Muscle of leg (tissue), 16 donors: ENCODE measurements at places on chromosomes 2 and 18.

DNA sequence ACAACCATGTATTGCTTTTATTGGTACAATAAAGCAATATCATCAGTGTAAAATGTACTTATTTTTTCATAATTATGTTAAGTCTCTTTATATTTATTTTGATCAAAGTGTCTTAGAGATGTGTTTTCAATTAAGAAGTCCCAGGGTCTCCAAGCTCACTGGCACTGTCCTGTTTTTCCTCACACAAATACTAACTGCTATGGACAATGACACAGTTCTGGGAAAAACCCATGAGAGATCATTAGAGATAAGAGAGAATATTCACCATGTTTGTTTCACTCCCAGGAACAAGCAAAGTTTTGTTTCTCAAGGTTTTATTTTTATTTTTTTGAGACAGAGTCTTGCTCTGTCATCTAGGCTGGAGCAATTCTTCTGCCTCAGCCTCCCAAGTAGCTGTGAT is 38.7 kb downstream of the E2F6 start:
- no peak for DNase-seq

- DNase-seq, result no peak
Observed at GRCh38 chr2:132789066-132789465, 119.1 kb upstream of the LYPD1 start.

GRCh38 chr18:25592804-25593360 is 240.9 kb upstream of the ZNF521 start:
- DNase-seq, result no peak

- no peak for DNase-seq
Observed at GRCh38 chr2:238894950-238895298, 47.0 kb downstream of the TWIST2 start.

DNA sequence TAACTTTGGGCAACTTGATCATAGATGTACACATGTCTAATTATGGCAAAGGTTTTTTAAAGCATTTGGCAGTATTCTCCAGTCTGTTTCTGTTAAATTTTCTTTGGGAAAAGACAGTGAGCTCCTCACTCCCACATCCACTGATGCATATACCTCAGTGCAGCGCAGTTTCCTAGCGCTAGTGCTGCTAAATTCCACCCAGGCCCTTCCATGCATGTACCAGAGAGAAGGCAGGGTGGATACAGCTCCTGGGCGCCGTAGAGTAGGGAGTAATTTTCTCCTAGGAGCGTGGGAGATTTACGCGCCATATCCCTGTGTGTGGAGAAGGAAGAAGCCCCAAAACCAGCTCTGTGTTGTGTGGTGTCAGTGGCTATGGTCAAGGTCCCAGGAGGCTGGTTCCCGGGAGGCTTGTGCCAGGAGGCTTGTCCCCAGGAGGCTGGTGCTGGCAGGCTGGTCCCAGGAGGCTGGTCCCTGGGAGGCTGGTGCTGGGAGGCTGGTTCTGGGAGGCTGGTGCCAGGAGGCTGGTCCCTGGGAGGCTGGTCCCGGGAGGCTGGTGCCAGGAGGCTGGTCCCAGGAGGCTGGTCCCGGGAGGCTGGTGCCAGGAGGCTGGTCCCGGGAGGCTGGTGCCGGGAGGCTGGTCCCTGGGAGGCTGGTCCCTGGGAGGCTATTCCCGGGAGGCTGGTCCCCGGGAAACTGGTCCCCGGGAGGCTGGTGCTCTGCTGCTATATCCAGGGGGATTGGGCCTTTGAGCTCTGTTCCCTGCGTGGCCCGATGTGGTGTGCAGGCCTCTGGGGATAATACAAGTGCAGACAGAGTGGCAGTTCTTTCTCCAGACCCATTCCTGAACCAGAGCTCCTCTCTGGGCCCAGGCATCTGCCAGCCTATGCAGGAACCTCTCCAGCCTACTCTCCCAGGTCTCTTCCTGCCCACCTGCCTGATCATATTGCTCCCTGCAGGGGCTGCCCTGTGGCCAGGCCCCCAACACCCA is 161.2 kb downstream of the SEPTIN10 start:
- no peak for DNase-seq

DNA sequence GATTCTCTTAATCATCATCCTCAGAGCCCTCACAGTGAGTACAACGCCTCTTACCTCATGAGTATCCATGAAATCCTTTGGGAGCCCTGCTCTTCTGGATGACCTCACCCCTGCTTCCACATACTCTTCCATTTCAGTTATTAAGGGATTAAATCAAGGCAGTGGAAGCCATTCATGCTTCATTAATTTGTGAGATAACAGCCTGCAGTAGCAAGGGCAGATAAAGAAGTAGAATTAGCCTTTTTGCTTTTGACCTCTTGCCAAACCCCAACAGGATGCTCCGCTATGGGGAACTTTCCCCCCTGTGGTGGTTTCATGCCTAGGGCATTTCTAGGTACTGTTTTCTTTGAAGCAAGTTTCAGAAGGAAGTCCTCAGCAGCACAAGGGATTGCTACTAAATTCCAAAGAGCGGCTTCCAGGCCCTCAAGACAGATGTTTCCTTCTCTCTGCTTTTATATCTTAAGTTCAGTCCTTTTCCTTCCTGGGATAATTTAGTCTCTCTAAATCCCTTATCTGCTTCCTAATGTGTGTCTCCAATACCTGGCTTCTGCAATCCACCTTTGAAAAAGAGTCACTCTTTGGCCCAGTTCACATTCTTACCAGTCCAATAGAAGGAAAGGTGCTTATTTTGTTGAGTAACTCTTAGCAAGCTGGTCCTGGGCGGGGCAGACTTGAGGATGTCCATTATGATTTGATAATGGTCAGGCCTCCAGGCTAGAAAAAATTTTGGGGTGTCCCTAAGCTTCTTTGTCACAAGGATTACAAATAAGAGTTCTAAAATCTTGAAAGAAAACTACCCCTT is 76.9 kb downstream of the MYO1B start:
- peak; percentile 67 for DNase-seq

DNA sequence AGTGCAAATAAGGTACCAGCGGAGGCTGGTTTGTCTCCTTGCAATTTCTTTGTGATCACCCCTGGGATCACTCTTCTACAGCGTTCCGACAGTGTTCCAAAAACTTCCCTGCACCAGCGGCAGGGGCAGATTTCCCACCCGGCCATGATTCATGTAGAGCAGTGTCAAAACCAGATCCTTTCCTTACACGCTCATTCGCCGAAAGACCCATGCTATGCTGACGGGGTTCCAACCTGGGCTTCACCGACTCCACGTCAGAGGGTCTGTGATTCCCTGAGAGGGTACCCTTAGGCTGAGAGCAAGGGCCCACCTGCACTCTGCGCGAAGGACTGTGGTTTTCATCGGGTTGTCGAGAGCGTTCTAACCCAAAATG is 423 bp upstream of the TTC27 start:
- peak; percentile 68 for DNase-seq

- DNase-seq, result peak; percentile 90
Observed at GRCh38 chr18:424071-424661, 76.3 kb downstream of the COLEC12 start.
